ENCODE measurements at places on chromosomes 12 and 14. TPM values are rescaled to one million over a fixed set of nuclear protein-coding genes. Genes with fewer than 3 reads are reported as not detected.

DNA sequence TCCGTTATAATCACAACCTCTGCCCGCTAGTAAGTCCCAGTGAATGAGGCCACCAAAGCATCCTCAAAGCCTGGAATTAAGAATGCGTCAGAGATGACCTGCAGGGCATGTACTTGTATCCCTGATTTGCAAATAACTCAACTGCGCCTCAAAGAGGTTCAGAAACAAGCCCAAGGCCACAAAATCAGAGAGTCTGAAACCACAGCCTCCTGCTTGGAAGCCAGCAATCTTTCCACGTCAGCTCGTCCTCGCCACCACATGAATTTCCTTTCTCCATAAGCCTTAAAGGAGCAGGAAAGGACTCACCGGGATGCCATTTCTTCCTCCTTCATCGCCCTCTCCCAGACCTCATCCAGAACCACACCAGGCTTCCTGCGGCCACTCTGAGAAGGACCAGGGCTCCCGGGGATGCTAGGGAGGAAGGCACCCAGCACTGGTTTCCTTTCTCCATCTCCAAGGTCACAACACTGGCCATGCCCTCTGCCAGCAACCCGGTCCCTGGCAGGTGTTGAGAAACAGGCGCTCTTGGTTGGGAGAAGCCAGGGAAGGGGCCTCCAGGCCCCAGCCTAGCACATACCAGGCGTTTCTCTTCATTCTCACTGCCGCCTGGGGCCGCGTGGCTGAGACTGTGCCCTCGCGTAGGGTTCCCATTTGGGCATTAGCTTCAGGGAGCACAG, 191.2 kb upstream of the DIO3 start:
- H3K27me3 ChIP-seq = peaks cover 17% of the 10 kb centered on the region
- no peak for DNase-seq

DNA sequence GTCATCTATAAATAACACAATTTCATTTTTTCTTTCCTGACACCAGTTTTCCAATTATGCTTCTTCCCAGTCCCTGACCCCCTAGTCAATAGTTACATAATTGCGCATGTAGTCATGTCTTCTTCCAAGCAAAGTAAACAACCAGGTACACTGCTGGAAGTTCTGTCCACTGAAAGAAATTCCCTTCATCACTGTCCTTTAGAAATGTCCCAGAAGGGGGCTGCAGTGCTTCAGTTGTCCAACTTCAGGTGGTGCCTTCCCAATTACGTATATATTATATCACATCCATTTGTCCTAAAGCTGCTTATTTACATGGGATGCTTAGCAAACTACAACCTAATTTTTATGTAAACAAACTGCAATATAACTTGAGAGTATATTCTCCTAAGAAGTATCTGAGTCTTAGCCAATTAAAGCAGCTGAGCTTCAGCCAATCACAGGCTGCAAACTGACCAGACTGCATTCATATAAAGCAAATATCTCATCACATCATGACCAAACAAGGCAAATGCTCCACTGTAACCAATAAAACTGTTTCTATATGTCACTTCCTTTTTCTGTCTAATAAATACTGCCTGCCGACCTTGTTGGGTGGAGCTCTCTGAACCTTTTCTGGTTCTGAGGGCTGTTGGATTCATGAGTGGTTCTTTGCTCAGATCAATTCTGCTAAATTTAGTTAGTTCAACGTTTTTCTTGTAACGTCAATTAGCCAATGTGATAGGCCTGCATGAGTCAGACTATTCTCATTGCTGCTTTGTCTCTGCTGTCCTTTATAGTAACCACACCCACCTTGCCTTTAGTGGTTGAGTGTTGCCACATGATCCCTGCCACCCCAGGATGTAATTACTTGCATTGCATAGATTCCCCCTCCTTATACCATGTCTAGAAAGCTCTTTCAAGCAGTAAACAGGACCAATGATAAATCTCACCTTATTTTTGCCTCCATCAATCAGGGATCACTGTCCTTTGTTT, 239.3 kb downstream of the ALG10B start:
- no peaks in the 10 kb centered on the region for H3K36me3 ChIP-seq
- H3K27me3 ChIP-seq = no peaks in the 10 kb centered on the region
- H3K4me1 ChIP-seq = peaks cover 27% of the 10 kb centered on the region
- H3K4me3 ChIP-seq = no peak overlapping the region

Gene KCNK13
- total RNA-seq = 0.23 TPM

DNA sequence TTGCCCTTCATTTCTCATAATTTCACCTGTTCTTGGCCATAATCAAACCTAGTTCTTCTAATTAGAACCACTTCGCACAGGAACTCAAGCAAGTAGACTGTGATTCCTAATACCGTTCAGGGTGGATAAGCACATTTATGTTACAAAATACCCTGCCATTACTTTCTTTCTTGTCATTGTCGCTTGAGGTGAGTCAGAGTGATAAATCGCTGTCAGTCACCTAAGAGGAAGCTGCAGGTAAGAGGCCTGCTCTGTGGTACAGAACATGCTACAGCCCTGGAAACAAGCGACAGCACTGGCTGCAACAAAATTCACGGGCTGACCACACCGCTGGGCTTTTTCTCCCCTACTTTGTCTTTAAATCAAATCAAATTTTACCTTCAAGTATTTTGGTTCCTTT, 218.2 kb downstream of the ANO6 start:
- H3K27ac ChIP-seq = no peak overlapping the region
- peaks cover 21% of the 10 kb centered on the region for H3K36me3 ChIP-seq
- H3K4me1 ChIP-seq = peaks cover 5% of the 10 kb centered on the region
- no peaks in the 10 kb centered on the region for H3K27me3 ChIP-seq

GRCh38 chr12:93944201-93944600, 204.2 kb upstream of the PLXNC1 start:
- H3K36me3 ChIP-seq = no peaks in the 10 kb centered on the region
- H3K4me3 ChIP-seq = no peak overlapping the region
- no peak for DNase-seq
- no peaks in the 10 kb centered on the region for H3K27me3 ChIP-seq
- H3K27ac ChIP-seq = no peak overlapping the region

All from esophagus muscularis mucosa (tissue), 4 donors.